COR-L47 (cell line): ENCODE measurements at places on chromosomes 2 and 18.
A peak's percentile ranks its signal among the peaks of the same experiment; 100 is the strongest.

DNA sequence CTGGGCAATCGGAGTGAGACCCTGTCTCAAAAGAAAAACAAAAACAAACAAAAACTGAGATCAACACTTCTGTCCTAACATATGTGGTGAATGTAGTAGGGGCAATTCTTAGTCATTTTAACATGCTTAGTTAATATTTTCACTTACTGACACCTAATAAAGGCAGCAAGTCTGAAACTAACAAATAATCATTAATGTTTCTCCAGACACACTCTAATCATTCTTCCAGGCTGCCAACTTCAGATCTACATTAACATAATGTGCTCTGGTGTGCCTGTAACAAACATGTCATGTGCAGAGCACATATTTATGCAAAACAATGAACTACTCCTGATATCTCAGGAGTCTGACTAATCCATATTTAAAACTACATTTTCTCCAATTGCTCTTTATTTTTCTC is 6.0 kb downstream of the KRCC1 start:
- no peak for DNase-seq

- no peak for DNase-seq
These were observed 82.5 kb downstream of the MGAT5 start for GRCh38 chr2:134336352-134336751.

GRCh38 chr2:15560140-15560987 is 770 bp downstream of the NBAS start:
- peak; percentile 25 for DNase-seq

DNA sequence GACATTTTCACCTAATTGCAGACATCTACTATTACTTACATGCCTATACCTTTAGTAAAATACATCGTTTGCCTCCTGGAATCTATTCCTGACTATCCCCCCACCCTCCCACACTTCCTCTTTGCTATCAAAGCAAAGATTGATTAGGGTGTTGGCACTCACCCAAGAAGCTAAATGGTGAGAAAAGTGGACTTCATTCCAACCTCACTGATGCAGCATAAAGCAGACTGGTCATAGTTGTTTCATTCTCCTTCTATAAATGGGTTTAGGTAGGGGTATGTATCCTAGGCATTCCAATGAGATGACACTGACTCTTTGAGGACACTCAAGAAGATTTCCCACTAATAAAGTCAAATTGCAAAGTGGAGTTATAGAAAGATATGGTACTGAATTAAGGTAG is 97.4 kb downstream of the LRP1B start:
- no peak for DNase-seq

DNA sequence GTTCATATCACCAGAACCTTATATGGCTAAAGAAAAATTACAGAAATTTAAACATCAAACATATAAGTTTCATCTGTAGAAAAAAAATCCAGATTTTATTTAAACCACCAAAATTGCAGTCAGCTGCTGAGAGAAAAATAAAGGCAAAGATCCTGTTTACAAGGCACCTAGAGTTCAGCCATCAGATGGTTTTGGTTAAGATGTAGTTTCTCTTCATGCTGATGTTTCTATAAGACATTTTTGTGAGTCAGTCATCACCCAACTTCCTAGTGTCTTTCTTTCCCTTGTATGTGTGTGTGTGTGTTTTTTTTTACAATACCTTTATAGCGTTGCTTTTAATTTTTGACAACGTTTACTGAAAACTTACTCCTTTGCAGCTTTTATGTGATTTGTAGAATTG is 26.1 kb upstream of the MMADHC start:
- no peak for DNase-seq

DNA sequence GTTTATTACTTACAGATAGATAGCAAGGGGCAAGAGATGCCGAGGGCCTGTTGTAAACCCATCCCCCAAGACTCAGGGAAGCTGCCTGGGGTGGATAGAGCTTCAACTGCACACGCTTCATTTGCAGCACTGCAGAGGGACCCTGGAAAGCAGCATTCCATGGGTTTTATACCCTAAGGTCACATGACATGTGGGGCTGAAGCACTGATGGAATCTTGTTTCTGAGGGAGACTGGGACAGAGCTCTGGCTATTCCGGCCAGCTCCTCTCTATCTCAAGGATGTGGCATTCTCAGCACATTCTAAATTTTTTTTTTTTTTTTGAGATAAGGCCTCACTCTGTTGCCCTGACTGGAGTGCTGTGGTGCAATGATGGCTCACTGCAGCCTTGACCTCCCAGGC is 300.1 kb downstream of the MYCN start:
- DNase-seq = no peak

DNA sequence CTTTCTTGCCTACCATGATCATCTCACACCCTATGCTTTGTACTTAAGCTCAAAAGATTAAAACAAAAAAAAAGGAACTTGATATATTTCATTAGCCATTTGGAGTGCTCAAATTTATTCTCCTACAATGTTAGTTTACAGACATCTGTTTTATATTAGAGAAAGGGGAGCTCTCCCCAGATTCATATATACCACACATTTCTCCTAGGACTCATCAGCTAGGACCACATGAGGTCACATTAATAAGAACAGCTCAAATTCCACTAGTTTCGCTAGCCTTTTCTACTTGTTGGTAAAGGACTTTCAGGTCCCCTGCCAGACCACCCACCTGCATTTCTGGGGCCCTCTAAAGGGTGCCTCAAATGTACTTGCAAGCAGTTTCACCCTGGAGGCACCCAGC is 151.2 kb upstream of the MMADHC start:
- DNase-seq = no peak

- DNase-seq = no peak
These were observed 101.9 kb upstream of the SMIM21 start for GRCh38 chr18:75529394-75529793.

DNA sequence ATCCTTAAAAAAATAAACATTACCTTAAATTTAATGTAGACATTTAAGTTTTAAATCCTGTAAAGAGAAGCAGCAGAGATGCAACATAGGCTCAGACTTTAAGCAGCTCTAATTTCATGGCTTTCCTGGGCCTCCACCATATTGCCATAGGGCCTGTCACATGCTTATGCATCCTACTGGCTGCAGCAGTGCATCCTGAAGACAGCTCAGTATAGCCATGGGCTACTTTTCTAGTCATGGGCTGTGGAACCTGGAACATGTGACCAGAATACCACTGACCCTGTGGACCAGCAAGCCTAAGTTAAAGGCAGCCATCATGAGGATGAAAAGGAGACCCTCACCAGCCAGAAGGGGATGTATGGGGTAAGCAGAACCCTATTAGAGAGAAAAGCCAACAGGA is 10.7 kb downstream of the RMP24 start:
- no peak for DNase-seq

- DNase-seq = no peak
These were observed 13.8 kb upstream of the PCBP1 start for GRCh38 chr2:70073493-70073892.

DNA sequence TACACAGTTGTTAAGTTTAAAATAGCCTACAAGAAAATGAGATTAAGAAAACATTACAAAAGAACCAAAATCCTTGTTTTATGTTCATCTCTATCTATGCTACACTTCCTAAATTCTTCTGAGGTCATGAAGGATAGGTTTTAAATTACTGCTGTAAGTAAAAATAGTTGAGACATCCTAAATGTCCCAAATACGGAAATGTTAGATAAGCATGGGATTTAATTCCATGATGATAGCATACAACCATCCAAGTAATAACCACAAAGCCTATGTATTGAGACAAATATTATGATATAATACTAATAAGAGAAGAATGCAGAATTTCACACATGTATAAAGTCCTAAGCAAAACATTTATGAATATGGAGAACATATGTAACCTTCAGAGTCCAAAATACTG is 34.1 kb downstream of the PIEZO2 start:
- DNase-seq = no peak

DNA sequence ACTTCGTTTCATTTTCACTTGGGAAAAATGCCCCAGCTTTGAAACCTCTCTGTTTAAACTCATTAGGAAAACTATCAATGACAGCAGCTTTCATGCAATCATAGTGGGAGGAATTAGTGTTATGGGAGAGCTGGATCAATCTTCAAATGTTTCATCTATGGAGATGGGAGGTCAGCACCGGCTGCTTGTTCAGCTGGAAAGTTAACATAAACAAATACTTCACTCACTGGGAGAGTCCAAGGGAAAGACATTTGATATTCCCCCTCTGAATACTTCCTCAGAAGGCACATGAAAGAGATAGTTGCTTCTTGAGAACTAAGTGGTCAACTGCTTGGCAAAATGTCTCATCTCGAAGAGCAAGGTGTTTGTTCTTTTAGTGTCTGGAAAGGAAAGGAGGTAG is 7.3 kb downstream of the LYPD1 start:
- DNase-seq = no peak

DNA sequence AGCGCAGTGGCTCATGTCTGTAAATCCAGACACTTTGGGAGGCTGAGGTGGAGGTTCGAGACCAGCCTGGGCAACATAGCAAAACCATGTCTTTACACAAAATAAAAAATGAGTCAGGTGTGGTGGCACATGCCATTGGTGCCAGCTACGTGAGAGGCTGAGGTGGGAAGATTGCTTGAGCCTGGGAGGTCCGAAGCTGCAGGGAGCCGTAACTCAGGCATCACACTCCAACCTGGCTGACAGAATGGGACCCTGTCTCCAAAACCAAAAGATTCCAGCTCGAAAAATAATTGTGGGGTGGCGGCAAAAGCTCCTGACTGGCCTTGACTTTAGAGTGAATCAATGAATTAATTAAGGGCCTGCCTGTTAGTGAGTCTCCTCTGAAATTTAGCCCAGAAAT is 1.2 kb upstream of the ALPP start:
- DNase-seq = no peak

DNA sequence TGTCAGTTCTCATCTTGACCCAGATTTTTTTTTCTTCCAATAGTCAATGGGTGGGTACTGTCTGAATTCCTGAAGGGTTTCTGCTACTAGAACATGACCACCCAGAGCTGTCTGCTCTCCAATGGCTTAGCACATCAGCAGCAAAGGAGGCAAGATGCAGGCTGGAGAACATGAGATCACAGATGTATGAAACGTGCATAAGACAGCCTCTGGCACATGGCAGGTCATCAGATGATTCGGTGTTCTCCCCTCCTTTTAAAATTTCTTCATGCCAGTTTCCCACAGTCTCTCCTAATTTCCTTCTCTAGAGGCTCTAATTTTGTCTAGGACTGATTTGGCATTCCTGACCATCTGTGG is 359.3 kb upstream of the TNP1 start:
- no peak for DNase-seq

DNA sequence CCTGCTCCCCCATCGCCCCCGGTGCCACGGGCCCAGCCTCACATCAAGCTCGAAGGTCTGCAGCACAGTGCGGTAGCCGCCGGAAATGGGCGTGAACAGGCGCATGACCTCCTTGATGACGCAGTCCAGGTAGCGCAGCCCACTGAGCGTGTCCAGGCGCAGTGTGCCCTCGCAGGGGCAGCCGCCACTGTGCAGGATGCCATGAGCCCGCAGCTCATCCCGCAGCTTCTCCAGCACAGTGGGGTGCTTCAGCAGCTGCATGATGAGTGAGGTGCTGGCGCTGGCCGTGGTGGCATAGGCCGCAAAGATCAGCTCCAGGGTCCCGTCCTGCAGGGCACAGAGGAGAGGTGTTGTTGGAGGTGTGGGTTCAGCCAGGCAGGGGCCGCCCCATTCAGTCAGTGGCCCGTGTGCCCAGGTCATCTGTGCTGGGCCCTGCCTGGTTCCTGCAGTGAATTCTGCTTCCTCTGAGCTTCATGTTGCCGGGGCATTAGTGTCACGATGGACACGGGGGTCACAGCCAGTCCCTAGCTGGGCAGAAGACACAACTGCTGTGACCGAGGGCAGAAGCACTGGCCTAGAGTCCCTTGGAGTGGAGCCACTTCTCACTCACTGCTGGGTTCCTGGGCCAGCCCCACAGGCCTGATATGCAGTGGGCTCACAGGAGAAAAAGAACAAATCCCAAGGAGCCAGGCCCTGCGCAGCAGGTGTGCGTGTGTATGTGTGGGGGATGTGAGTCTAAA is 14.5 kb downstream of the CYP26B1 start:
- no peak for DNase-seq

GRCh38 chr18:23838233-23838632 is 149.0 kb downstream of the LAMA3 start:
- DNase-seq = no peak

DNA sequence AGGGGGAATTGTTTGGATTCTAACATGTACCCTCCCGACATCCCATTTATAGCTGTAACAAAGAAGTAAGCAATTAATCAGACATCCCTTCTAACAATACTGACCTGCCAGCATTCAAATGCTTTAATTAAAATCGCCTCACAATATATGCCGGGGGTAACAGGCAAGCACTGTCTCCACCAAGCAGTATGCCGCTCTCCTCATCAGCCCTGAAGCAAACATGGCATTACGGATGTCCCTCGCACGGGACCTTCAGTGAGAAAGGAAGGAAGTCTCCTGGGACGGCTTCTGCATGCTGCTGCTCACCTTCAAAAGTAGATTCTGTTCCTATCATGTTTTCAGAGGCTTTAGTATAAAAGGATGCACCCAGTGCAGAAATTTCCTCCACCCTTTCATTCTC is 292.7 kb upstream of the POU3F3 start:
- DNase-seq = no peak

DNA sequence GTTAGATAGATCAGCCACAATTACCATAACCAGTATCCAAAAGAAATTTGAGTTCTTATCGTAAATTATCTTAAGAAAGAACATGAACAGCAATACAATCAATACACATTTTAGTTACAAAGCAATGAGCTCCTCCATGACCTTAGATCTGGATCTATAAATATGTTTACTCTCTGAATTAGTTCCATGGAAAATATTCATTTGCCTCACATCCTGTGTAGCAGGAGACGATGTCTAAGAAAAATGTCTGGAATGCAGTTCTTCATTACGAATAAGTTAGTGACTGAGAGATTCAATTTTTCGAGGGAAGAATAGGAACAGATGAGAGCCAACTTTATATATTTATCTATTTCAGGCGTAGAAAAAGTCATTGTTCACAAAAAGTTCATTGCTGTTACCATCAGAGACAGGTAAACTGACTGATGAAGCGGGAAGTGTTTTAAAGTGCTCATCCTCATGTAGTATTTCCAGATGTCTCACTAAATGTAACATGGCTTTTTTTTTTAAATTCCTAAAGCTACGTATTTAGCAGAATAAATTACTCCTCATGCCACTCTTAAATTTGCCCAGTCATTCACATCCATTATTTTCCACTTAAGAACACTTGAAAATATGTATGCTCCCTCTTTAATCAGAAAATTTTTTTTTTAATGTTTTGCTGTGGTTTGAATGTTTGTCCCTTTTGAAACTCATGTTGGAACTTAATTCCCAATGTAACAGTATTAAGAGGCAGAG is 106.5 kb upstream of the SCN1A start:
- no peak for DNase-seq

GRCh38 chr2:95277246-95277906 is 3.1 kb downstream of the PROM2 start:
- DNase-seq = no peak

- DNase-seq = no peak
These were observed 31.3 kb downstream of the NIFK start for GRCh38 chr2:121705390-121705789.
